ENCODE measurements at places on chromosomes 5 and 9. TPM values are rescaled to one million over a fixed set of nuclear protein-coding genes. Genes with fewer than 3 reads are reported as not detected.

NOXA1 gene
- total RNA-seq = 0.30 TPM

ENHO gene
- total RNA-seq = 3.3 TPM

ANKRD18A gene
- 2.8 TPM for total RNA-seq

SLC6A3 gene
- total RNA-seq = not detected

RGS14 gene
- total RNA-seq = 13.7 TPM

SLCO4C1 gene
- 4.2 TPM for total RNA-seq

LHFPL2 gene
- total RNA-seq = 75.7 TPM

ALDH7A1 gene
- 54.3 TPM for total RNA-seq

CRB2 gene
- total RNA-seq = 0.10 TPM

CAPSL gene
- total RNA-seq = 0.20 TPM
